ENCODE measurements at places on chromosomes 4 and X. TPM values are rescaled to one million over a fixed set of nuclear protein-coding genes. Genes with fewer than 3 reads are reported as not detected.
A peak's percentile ranks its signal among the peaks of the same experiment; 100 is the strongest.

Gene GUF1
- 16.6 TPM for total RNA-seq

Gene FHIP1A
- total RNA-seq, result 18.4 TPM

GRCh38 chr4:156998500-156999174 is 27.0 kb upstream of the PDGFC start:
- H3K4me1 ChIP-seq, result peaks cover 14% of the 10 kb centered on the region
- no peaks in the 10 kb centered on the region for H3K36me3 ChIP-seq
- H3K27me3 ChIP-seq, result no peaks in the 10 kb centered on the region
- no peak for DNase-seq
- no peak overlapping the region for H3K4me3 ChIP-seq
- no peak overlapping the region for H3K27ac ChIP-seq

DNA sequence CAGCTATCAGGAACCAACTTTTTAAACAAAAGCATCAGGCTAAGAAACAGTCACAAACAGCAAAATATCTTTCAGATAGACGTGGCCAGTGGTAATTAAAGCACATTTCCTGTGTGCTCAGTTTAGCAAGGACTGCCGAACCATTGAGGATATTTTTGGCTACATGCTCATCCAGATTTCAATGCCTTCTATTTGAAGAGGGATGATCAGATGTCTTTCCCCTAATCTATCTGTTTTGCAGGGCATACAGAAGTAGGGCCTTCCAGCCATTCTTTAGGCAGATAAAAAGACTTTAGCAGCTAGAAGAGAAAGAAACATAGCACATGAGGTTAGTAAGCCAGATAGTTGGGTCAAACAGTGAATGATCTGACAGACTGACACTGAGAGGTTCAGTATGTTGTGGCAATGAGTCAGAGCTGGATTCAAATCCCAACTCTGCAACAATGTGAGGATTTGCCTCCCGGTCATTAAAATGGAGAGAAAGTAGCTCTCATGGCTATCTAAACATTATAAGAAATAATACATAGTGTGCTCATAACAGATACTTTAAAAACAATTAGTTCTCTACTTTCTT is 100.0 kb upstream of the PRKG2 start:
- no peak for DNase-seq
- no peaks in the 10 kb centered on the region for H3K4me1 ChIP-seq
- H3K27ac ChIP-seq, result peak overlapping the region; percentile 39
- H3K4me3 ChIP-seq, result no peak overlapping the region
- H3K27me3 ChIP-seq, result no peaks in the 10 kb centered on the region

DNA sequence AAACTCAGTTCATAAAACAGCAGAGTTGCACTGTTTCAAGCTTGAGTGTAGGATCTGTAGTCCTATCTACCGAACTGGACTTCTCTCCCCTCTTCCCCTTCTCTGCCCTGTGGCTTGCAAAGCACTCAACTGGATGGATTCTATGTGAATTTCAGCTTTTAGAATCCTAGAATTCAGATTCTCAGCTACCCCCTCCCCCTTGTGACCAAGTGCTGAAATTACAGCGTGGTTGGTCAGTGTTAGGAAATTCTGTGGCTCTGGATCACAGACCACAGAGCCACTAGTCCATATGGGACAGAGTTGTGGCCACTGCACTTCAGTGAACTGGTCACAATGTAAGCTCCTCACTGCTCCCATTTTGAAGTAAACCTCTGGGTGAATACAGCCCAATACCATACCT is 64.6 kb upstream of the TRPC5 start:
- H3K27ac ChIP-seq, result no peak overlapping the region
- no peak for DNase-seq
- H3K4me1 ChIP-seq, result no peaks in the 10 kb centered on the region
- no peaks in the 10 kb centered on the region for H3K36me3 ChIP-seq
- H3K4me3 ChIP-seq, result no peak overlapping the region
- no peaks in the 10 kb centered on the region for H3K27me3 ChIP-seq

Gene MAGEB2
- total RNA-seq, result not detected

- no peak overlapping the region for H3K27ac ChIP-seq
- H3K4me1 ChIP-seq, result no peaks in the 10 kb centered on the region
- no peak for DNase-seq
- H3K36me3 ChIP-seq, result no peaks in the 10 kb centered on the region
- no peak overlapping the region for H3K4me3 ChIP-seq
- H3K27me3 ChIP-seq, result no peaks in the 10 kb centered on the region
These were observed 38.6 kb upstream of the TEX13D start for GRCh38 chrX:124293810-124294209.

DNA sequence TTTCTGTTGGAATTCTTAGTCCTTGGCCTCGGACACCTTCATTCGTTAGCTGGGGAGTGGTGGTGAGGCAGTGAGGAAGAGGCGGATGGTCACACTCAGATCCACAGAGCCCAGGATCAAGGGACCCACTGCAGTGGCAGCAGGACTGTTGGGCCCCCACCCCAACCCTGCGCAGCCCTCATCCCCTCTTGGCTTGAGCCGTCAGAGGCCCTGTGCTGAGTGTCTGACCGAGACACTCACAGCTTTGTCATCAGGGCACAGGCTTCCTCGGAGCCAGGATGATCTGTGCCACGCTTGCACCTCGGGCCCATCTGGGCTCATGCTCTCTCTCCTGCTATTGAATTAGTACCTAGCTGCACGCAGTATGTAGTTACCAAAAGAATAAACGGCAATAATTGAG is 23.4 kb downstream of the PIGG start:
- no peak overlapping the region for H3K27ac ChIP-seq
- H3K4me1 ChIP-seq, result no peaks in the 10 kb centered on the region
- DNase-seq, result no peak
- H3K36me3 ChIP-seq, result peaks cover 64% of the 10 kb centered on the region
- H3K27me3 ChIP-seq, result no peaks in the 10 kb centered on the region

GRCh38 chr4:187268940-187269339 is 545.3 kb upstream of the FAT1 start:
- no peak overlapping the region for H3K4me3 ChIP-seq
- H3K27ac ChIP-seq, result no peak overlapping the region
- no peaks in the 10 kb centered on the region for H3K27me3 ChIP-seq
- H3K4me1 ChIP-seq, result no peaks in the 10 kb centered on the region
- H3K36me3 ChIP-seq, result no peaks in the 10 kb centered on the region
- DNase-seq, result no peak

GRCh38 chr4:102268355-102268754 is 76.9 kb downstream of the SLC39A8 start:
- no peak overlapping the region for H3K27ac ChIP-seq
- no peak for DNase-seq
- H3K36me3 ChIP-seq, result peaks cover 6% of the 10 kb centered on the region

- H3K36me3 ChIP-seq, result no peaks in the 10 kb centered on the region
- H3K27me3 ChIP-seq, result no peaks in the 10 kb centered on the region
- H3K27ac ChIP-seq, result no peak overlapping the region
- H3K4me1 ChIP-seq, result no peaks in the 10 kb centered on the region
These were observed 17.2 kb downstream of the AFAP1 start for GRCh38 chr4:7922466-7922865.

Gene SCML2
- 0.81 TPM for total RNA-seq

DNA sequence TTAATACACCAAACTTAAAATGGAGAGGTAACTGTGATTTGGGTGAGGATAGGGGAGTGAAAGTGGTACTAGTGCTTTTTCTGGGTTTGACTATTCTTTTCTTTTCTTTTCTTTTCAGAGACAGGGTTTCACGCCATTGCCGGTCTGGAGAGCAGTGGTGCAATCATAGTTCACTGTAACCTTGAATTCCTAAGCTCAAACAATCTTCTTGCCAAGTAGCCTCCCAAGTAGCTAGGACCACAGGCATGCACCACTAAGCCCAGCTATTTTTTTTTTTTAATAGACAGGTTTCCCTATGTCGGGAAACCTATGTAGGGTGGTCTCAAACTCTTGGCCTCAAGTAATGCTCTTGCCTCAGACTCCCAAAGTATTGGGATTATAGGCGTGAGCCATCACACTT is 3.0 kb upstream of the ARMCX4 start:
- no peaks in the 10 kb centered on the region for H3K36me3 ChIP-seq
- no peaks in the 10 kb centered on the region for H3K27me3 ChIP-seq
- no peak for DNase-seq
- no peak overlapping the region for H3K27ac ChIP-seq
- no peaks in the 10 kb centered on the region for H3K4me1 ChIP-seq

DNA sequence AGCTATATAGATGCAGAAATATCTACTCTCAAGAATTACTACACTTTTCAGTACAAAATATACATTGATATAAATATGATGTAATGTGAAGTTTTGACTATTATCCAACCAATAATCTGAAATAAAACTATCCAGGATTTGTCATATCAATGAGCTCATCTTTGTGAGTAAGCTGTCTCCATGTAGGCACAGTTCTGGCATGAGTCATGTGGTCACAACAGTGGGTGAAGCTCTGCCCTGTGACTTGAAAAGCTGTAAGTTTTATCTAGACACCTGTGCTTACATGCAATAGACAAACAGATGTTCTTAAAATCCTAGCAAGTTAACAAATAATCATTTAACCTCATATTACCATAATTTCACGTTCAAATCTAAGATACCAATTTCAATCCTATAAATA is 192.7 kb downstream of the GABRG1 start:
- H3K4me1 ChIP-seq, result no peaks in the 10 kb centered on the region
- H3K27me3 ChIP-seq, result no peaks in the 10 kb centered on the region
- H3K36me3 ChIP-seq, result no peaks in the 10 kb centered on the region
- no peak overlapping the region for H3K4me3 ChIP-seq
- DNase-seq, result no peak

Gene NDNF
- 201 TPM for total RNA-seq

GRCh38 chr4:39004758-39005157 is 27.5 kb downstream of the TMEM156 start:
- H3K4me3 ChIP-seq, result no peak overlapping the region
- H3K4me1 ChIP-seq, result no peaks in the 10 kb centered on the region
- no peaks in the 10 kb centered on the region for H3K27me3 ChIP-seq
- no peak for DNase-seq

DNA sequence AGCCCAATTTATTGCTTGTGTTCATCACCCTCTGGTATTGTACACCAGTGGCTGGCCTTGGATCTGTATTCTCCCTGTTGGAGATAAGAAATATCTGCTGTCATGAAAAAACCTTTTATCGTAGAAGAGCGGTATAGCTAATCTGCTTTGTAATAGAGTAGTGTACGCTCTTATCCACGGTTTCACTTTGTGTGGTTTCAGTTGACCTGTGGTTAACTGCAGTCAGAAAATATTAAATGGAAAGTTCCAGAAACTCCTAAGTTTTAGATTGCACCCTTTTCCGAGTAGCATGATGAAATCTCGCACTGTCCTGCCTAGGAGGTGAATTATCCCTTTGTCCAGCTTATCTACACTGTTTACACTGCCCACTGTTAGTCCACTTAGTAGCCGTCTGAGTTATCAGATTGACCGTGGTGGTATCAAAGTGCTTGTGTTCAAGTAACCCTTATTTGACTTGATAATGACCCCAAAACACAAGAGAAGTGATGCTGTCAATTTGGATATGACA is 42.4 kb downstream of the KDM6A start:
- no peak overlapping the region for H3K27ac ChIP-seq
- peaks cover 9% of the 10 kb centered on the region for H3K4me1 ChIP-seq
- no peaks in the 10 kb centered on the region for H3K36me3 ChIP-seq
- no peak for DNase-seq
- no peaks in the 10 kb centered on the region for H3K27me3 ChIP-seq

GRCh38 chrX:37785569-37785968 is 5.7 kb downstream of the CYBB start:
- no peak overlapping the region for H3K4me3 ChIP-seq
- DNase-seq, result no peak
- H3K36me3 ChIP-seq, result no peaks in the 10 kb centered on the region
- no peaks in the 10 kb centered on the region for H3K4me1 ChIP-seq

Gene XG
- total RNA-seq, result 0.64 TPM

- no peaks in the 10 kb centered on the region for H3K27me3 ChIP-seq
- H3K4me3 ChIP-seq, result no peak within 1 kb of the TSS
- no peaks in the 10 kb centered on the region for H3K36me3 ChIP-seq
- H3K27ac ChIP-seq, result no peak within 1 kb of the TSS
- DNase-seq, result no peak
- H3K4me1 ChIP-seq, result peaks cover 6% of the 10 kb centered on the region
These were observed at the start of gene HGFAC for GRCh38 chr4:3441501-3442459. Gene HGFAC, plus strand, starts transcription at chr4:3441968. Its CDS starts 34 bp downstream, at chr4:3442002.

DNA sequence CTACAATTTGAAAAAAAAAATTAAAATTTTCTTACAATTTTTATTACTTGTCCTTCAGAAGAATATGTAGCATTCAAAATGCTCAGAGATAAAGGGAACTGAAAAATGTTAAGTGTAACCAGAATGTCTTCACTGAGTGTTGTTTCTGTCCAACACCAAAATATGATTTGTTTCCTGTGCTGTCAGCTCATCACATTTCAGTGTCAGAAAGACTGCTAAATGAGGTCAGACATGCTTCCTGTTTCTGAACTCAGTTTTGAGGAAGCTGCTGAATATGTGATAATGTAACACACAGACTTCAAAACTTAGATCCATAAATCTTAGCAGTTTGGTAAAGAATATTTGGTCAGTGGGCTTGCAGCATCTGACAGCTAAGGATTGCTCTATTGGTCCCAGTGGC is 1849.7 kb downstream of the PCDH7 start:
- H3K4me1 ChIP-seq, result no peaks in the 10 kb centered on the region
- no peak overlapping the region for H3K4me3 ChIP-seq
- no peak overlapping the region for H3K27ac ChIP-seq
- no peaks in the 10 kb centered on the region for H3K27me3 ChIP-seq

DNA sequence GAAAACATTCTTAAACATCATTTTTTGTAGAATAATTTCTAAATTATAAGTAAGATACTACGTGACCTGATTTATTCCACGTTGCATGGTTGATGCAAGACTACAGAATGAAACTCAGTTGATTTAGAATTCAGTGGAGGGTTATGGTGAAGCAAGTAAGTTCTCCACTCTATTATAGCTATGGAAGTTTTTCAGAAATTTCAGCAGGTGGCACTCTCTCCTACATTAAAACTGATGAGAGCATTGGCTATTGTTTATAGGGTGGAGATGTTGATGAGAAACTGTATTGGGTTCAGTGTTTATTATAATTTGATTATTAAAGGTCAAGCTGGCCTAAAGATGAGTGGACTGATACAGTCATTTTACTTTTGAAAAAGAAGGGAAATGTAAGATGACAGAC is 88.0 kb downstream of the FNIP2 start:
- H3K4me1 ChIP-seq, result no peaks in the 10 kb centered on the region
- no peak for DNase-seq
- peaks cover 27% of the 10 kb centered on the region for H3K36me3 ChIP-seq
- no peak overlapping the region for H3K4me3 ChIP-seq
- no peaks in the 10 kb centered on the region for H3K27me3 ChIP-seq
- no peak overlapping the region for H3K27ac ChIP-seq

GRCh38 chr4:109990261-109991257 is 77.9 kb downstream of the EGF start:
- H3K36me3 ChIP-seq, result no peaks in the 10 kb centered on the region
- H3K4me3 ChIP-seq, result no peak overlapping the region
- no peak overlapping the region for H3K27ac ChIP-seq
- no peaks in the 10 kb centered on the region for H3K4me1 ChIP-seq
- no peak for DNase-seq
- no peaks in the 10 kb centered on the region for H3K27me3 ChIP-seq

GRCh38 chrX:40101430-40101802 is 3.7 kb upstream of the BCOR start:
- H3K36me3 ChIP-seq, result no peaks in the 10 kb centered on the region
- H3K27ac ChIP-seq, result no peak overlapping the region
- DNase-seq, result no peak
- H3K4me1 ChIP-seq, result peaks cover 5% of the 10 kb centered on the region

Gene MAGEA1
- not detected for total RNA-seq

- no peaks in the 10 kb centered on the region for H3K27me3 ChIP-seq
- no peak overlapping the region for H3K27ac ChIP-seq
- H3K4me1 ChIP-seq, result no peaks in the 10 kb centered on the region
- no peak overlapping the region for H3K4me3 ChIP-seq
These were observed 1.3 kb upstream of the CCKAR start for GRCh38 chr4:26491449-26492170.

Data from upper lobe of right lung (tissue), 1 donor.